ENCODE measurements at places on chromosomes 1 and 21.

- DNase-seq, result no peak
Measured at GRCh38 chr1:206793620-206794019, 21.3 kb upstream of the IL10 start.

DNA sequence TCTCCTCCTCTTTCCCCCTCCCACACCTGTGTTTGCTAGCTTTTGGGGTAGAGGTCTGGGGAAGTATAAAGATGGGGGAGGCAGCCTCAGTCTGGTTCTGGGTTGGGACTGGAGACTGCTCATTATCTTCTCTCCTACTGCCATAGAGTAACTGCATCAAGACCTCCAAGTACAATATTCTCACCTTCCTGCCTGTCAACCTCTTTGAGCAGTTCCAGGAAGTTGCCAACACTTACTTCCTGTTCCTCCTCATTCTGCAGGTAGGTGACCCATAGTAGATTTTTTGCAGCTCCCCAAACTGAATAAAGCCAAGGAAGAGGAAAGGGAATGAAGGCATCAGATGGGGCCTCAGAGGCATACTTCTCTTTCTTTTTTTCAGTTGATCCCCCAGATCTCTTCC is 5.3 kb downstream of the ATP8B2 start:
- DNase-seq, result no peak

GRCh38 chr1:31891280-31891679 is 46.9 kb downstream of the PTP4A2 start:
- no peak for DNase-seq

- no peak for DNase-seq
Measured at GRCh38 chr21:28152732-28153131, 839.9 kb downstream of the LTN1 start.

GRCh38 chr1:162857850-162858249 is 3.1 kb downstream of the CCDC190 start:
- no peak for DNase-seq

GRCh38 chr1:81836007-81836626 is 35.4 kb downstream of the ADGRL2 start:
- DNase-seq, result no peak

DNA sequence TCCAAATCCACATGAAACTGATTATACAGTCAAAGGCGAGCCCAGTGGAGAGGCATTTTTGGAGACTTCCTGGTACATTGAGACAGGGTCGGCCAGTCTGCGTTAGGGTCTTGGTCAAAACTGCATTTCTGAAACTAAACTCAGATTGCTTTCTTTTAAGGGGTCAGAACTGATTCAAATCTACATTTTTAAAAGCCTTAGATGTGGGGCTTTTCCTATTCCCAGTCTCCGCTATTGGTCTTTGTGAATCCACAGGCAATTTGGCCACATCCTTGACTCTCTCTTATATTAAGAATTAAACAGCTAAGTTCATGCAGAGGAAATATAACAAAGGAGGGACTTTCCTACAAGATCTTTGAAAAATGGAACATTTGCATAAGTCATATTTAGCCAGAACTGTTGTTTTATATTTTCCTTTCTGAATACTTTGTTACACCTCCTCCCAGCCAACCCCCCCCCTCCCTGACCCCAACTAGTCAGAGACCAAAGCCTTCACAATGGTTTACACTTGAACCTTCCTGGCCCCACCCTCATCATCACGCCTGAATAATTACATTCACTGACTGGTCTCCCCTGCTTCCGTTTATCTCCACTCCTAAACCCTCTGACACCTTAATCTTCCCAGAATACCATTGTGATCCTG is 30.9 kb downstream of the SELL start:
- no peak for DNase-seq

DNA sequence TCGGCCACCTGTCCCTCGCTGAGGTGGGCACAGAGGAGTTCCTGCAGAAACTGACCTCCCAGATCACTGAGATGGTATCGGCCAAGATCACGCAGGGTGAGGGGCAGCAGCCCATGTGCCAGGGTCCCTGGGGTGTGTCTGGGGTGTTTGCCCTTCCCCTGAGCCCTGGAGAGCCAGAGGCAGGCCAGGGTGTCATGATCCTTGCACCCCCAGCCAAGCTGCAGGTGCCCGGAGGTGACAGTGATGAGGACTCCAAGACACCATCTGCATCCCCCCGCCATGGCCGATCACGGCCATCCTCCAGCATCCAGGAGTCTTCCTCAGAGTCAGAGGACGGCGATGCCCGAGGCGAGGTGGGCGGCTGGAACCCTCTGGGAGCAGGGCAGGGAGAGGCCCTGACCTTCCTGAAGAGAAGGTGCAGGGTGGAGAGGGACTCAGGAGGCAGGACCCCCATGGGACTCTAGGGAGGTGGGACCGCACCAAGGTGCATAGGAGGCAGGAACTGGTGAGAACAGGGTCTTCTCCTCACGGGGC is 69.5 kb downstream of the TRIM11 start:
- DNase-seq, result no peak

DNA sequence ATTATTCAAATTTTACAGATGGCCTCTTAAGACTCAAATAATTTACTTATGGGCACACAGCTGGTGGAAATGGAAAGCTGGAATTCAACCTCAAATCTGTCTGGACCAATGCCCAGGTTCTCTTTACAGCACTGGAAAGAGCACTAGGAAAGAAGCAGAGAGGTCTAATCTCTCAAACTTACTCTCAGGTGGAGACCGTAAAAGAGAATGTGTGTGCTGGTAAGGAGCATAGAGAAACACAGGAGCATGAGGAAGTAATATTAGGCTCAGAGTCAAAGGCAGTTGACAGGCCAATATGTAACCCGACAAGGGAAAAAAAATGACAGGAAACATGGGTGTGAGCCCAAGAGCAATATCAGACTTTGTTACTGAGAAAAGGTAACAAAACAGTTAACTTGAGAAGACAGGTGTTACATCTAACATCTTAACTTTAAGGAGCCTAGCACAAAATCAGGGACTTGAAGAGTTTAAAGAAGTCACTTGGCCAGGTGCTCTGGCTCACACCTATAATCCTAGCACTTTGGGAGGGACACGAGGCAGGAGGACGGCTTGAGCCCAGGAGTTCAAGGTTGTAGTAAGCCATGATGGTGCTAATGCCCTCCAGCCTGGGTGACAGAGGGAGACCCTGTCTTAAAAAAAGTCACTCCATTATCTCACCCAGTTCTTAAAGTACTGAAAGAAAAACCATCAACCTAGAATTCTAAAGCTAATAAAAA is 20.7 kb downstream of the PPP1R15B start:
- no peak for DNase-seq

Data from NCI-H1436 treated with DMSO at 0.1 percent for 48 hours (cell line).